Epithelial cell of esophagus (primary cell): ENCODE measurements at places on chromosomes 4 and X.

- no peak for DNase-seq
These were observed 25.0 kb downstream of the FLNA start for GRCh38 chrX:154349359-154349935.

DNA sequence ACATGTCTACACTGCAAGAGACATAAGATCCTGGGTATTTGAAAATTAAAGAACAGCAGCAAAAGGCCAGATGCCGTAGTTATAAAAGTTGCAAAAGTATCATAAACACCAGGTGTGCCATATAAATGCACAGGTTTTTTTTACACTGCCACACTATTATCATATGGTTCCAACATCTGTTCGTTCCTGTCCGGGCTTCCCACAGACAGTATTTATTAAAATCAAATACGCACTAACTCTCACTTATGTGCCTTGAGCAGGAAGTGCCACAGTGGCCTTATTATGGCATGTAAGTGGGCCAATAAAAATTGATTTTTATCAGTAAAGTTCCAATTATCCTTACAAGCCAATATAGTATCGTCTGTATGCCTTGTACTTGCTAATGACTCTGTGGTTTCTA lies 873.2 kb downstream of the RPA4 start:
- DNase-seq, result no peak

DNA sequence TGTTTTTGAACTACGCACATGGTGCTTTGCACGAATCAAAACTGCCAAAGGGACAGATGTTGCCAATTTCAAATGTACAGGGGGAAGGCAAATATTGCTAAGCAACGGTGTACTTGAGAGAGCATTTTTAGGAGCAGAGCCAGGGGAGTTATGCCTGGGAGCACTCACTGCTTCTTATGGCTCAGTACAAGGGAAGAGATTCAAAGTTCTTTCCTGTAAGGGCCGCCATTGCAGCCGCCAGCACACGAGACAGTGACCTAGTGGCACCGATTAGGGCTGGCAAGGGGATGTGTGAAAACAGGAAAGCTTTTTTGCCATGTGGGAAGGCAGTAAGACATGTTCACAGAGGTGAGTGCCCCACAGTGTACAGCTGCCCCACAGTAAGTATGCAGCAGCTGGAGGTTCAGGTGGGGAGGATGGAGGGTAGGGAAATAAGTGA lies 133.8 kb downstream of the AFF1 start:
- no peak for DNase-seq

DNA sequence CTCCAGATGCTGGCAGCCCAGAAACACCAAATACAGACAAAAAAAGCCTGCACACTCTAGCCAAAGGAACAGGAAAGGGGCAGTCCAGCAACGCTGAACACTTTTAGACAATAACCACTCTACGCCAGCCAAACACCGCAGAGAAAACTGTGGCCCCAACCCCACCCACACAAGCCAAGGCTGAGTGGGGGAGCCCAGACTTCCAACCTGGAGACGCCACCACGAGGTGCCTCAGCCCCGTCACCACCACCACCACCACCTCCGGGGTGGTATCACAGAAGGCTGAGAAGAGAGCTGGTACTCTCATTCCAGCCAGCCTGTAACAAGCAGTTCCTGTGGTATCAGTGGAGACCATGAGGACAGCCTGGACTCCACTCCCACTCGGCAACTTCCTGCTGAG lies 22.8 kb downstream of the MEPE start:
- DNase-seq, result no peak

DNA sequence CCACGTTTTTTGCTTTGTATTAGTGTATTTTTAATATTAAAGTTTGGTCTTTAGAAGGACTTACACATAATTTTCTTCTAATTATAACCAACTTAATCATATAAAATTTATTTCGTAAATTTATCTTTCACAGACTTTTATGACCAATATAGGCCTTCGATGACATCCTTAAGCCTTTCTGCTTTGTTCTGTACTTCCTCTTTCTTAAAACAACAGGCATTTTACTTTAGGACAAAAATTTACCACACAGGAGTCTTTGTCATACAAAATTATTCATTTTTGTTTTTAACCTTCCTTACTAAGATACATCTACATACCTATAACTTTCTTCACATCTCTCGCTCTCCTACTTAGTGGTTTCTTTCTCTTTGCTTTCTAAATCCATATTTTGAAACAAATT lies 56.3 kb downstream of the RGS12 start:
- no peak for DNase-seq

- no peak for DNase-seq
These were observed 75.4 kb upstream of the SCOC start for GRCh38 chr4:140298001-140298400.
